ENCODE measurements at places on chromosomes 2 and 18. TPM values are rescaled to one million over a fixed set of nuclear protein-coding genes. Genes with fewer than 3 reads are reported as not detected.

Gene LCT
- 0.57 TPM for total RNA-seq

Gene CYP27C1
- total RNA-seq: 1.8 TPM

Gene RBFA
- total RNA-seq: 31.6 TPM

Gene LYG2
- not detected for total RNA-seq

Gene CGREF1
- total RNA-seq: 4.9 TPM

Gene CHRND
- 0.34 TPM for total RNA-seq

Gene HOXD13
- total RNA-seq: 10.6 TPM

Gene UGT1A10
- not detected for total RNA-seq

Gene RAD51AP2
- total RNA-seq: 4.2 TPM

Gene GMCL1
- 16.4 TPM for total RNA-seq

Gene EML6
- total RNA-seq: 10.7 TPM

Gene TXNDC2
- total RNA-seq: not detected

Gene OR6B2
- total RNA-seq: not detected

Data from prostate gland (tissue), 2 donors.